ENCODE measurements at places on chromosomes 4 and X. TPM values are rescaled to one million over a fixed set of nuclear protein-coding genes. Genes with fewer than 3 reads are reported as not detected.

LEF1 gene
- 12.5 TPM for total RNA-seq

DCAF4L1 gene
- total RNA-seq, result not detected

XK gene
- total RNA-seq, result 2.0 TPM

BMP3 gene
- total RNA-seq, result 0.25 TPM

ADAM29 gene
- total RNA-seq, result not detected

SPATA18 gene
- total RNA-seq, result 15.2 TPM

P2RY8 gene
- 0.74 TPM for total RNA-seq

NUP62CL gene
- 10.6 TPM for total RNA-seq

CSAG1 gene
- total RNA-seq, result not detected

LONRF3 gene
- total RNA-seq, result 9.8 TPM

AFM gene
- not detected for total RNA-seq

PPP2R3B gene
- 28.5 TPM for total RNA-seq

LRIT3 gene
- not detected for total RNA-seq

TSPAN7 gene
- total RNA-seq, result 38.5 TPM

REST gene
- total RNA-seq, result 24.6 TPM
